Activated naive CD8-positive, alpha-beta T cell treated with anti-CD3 and anti-CD28 coated beads, Interleukin-2, amount 10 ng/mL, durations not matched to agents 7 days and 5 days (primary cell): ENCODE measurements at places on chromosomes 1 and 21.

- no peak overlapping the region for H3K4me3 ChIP-seq
- no peaks in the 10 kb centered on the region for H3K27me3 ChIP-seq
- no peak for DNase-seq
- peaks cover 10% of the 10 kb centered on the region for H3K4me1 ChIP-seq
These were observed 10.5 kb upstream of the DNAJB4 start for GRCh38 chr1:77994117-77994705.

GRCh38 chr21:41170442-41170841 lies 2.5 kb downstream of the BACE2 start:
- no peak for DNase-seq
- no peaks in the 10 kb centered on the region for H3K36me3 ChIP-seq
- H3K4me1 ChIP-seq: peaks cover 9% of the 10 kb centered on the region
- H3K27me3 ChIP-seq: peaks cover 43% of the 10 kb centered on the region
- no peak overlapping the region for H3K4me3 ChIP-seq
- no peak overlapping the region for H3K27ac ChIP-seq

DNA sequence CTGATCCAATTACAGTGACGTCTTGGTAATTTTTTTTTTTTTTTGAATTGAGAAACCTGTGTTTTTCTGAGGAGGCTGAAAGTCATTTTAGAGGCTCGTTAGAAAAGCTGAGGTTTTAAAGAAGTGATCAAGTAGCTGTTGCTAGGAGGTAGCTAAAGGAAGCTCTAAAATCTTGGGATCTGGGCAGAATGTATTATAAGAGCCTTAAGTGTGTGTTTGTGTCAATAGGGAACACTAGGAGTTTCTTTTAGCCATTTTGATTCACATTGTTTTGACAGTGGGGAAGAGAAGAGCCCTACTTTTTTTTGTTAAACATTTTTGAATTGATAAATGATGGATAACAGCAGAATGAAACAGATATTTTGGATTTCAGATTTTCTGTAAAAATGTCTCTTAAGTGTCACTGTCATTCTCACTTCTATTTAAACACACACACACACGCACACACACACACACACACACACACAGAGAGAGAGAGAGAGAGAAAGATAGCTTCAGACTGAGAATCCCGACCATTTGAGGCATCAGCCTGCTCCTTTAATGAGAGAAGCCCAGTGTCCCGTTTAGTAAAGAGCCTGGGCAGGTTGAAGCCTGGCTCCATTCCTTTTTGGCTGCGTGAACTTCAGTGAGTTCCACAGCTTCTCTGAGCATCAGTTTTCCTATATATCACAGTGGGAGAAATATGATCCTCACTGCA lies 79.1 kb upstream of the GPR88 start:
- no peaks in the 10 kb centered on the region for H3K27me3 ChIP-seq
- peak overlapping the region; percentile 3 for H3K27ac ChIP-seq
- no peak for DNase-seq
- peaks cover 7% of the 10 kb centered on the region for H3K36me3 ChIP-seq
- no peak overlapping the region for H3K4me3 ChIP-seq
- peaks cover 30% of the 10 kb centered on the region for H3K4me1 ChIP-seq

DNA sequence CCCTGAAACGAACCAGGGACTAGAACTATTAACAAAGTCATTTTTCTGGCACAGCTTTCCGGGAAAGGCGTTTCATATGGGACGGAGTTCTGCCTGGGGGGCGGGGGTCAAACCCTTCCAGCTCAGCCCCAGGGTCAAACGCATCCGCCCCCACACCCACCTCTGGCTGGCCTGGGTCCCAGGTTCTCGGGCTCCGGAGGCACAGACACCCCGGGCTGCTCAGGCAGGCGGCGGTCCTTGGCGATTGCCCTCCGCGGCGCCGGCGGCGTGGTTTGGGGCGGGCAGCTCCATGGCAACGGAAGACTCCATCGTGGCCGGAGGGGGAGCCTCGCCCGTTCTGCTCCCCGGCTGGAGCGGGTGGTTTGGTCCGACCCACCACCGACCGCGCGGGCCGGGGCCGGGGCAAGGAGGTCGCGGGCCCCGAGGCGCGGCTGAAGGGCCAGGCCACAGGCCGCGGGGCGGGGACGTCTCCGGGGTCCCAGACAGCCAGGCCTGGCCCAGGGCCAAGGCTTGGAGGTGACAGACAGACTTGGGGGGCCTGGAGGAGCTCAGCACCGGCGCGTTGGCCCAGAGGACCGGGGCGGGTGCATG lies at the start of gene CFAP74:
CFAP74 (minus strand) TSS at position 246 of the 591 bp plus-strand sequence. CDS start 12,830 bp downstream, outside the sequence.
- no peak within 1 kb of the TSS for H3K27ac ChIP-seq
- peaks cover 50% of the 10 kb centered on the region for H3K27me3 ChIP-seq
- no peak within 1 kb of the TSS for H3K4me3 ChIP-seq
- peak; percentile 51 for DNase-seq
- no peaks in the 10 kb centered on the region for H3K4me1 ChIP-seq
